ENCODE measurements at places on chromosomes 6 and 20.
A peak's percentile ranks its signal among the peaks of the same experiment; 100 is the strongest.

DNA sequence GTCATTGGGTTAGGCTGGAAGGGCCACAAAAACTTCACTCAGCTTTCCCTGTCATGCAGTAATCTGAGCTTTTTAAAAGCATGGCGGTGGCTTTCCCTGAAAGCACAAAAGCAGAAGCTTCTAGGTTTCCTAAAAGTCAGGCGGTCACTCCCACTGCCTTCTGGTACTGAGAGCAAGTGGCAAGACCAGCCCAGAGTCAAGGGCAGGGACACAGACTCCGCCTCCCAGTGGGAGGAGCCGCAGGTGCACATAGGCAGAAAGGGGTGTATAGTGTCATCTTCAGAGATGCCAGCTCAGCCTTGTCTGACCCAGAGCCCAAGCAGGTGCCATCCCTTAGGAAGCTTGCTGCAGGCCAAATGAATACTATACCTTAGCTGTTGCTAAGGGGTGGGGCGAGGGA is 18.0 kb upstream of the PACSIN1 start:
- no peak for DNase-seq

DNA sequence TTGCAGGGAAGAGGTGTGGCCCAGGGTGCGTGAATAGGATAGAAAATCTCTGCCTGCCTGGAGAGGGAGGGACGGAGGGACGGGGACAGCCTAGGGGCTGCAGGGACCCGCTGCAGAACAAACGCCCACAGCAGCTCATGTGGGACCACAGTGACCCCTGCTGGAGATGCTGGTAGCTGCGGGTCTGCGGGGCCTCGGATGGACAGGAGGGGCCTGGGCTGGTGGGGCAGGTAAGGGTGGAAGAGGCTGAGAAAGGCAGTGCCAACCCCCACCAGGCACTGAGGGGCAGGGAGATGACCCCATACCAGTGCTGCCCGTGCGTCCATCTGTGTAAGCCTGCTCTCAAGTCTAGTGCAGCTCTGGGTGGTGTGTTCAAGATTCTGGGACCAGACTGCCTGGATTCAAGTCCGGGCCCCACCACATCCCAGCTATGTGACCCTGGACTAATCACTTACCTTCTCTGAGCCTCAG is 39.4 kb downstream of the KIAA1755 start:
- peak; percentile 59 for DNase-seq

- no peak for DNase-seq
Measured at GRCh38 chr20:42041000-42041565, 422.9 kb upstream of the CHD6 start.

DNA sequence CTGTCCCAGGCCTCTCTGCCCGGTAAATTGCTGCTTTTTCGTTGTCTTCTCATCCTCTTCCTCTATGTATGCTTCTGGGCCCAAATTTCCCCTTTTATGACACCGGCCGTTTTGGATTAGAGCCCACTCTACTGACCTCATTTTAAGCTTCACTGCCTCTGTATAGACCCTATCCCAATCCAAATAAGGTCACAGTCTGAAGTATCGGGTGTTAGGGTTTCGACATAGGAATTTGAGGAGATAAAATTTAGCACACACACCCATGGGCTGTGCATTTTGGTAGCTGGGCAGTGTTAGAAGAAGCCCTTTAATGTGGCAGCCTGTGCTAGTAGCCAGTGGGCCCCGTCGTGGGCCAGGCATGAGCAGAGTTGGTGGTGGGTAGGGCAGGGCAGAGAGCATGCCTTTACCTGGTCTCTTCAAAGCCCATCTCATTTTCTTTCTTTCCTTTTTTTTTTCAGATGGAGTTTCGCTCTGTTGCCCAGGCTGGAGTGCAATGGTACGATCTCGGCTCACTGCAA is 27.9 kb upstream of the EZR start:
- DNase-seq: no peak
